ENCODE measurements at places on chromosomes 11 and 22. TPM values are rescaled to one million over a fixed set of nuclear protein-coding genes. Genes with fewer than 3 reads are reported as not detected.

KDM4D gene
- polyA plus RNA-seq, result 0.31 TPM

DEPDC7 gene
- polyA plus RNA-seq, result 3.2 TPM

C11orf16 gene
- not detected for polyA plus RNA-seq

ADAMTS15 gene
- 0.53 TPM for polyA plus RNA-seq

CD3D gene
- 5.3 TPM for polyA plus RNA-seq

CTSD gene
- polyA plus RNA-seq, result 284 TPM

PANX2 gene
- 2.1 TPM for polyA plus RNA-seq

SLC22A6 gene
- polyA plus RNA-seq, result not detected
